CD4-positive, alpha-beta T cell treated with Interleukin-2 at 100 ng/mL for 4 hours (primary cell): ENCODE measurements at places on chromosomes 11 and 22.

- no peak for DNase-seq
Observed at GRCh38 chr22:23291806-23292452, 111.6 kb downstream of the BCR start.

DNA sequence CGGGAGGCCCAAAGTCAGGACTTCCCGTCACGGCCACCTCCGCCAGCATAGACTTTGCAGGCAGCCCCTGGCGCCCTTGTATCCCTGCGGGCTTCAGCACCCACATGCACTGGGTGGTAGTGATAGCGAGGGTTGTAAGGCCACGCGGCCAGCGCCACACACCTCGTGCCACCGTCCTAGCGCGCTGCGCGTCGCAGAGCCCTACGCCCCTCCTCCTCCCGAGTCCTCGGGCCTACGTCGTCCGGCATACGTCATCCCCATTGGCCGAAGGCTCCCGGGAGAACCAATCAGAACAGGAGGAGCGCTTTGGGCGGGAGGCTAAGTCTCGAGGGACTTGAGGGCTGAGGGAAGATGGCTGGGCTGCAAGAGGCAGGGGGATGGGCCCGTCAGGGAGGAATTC lies 1.3 kb upstream of the BTBD18 start:
- no peak for DNase-seq

GRCh38 chr11:69131644-69132300 lies 24.0 kb upstream of the SMIM38 start:
- no peak for DNase-seq

- peak; percentile 78 for DNase-seq
Observed at GRCh38 chr11:59560290-59560701, 49.0 kb downstream of the OR4D9 start.

- DNase-seq, result no peak
Observed at GRCh38 chr11:118106789-118107335, 20.1 kb upstream of the SMIM35 start.

DNA sequence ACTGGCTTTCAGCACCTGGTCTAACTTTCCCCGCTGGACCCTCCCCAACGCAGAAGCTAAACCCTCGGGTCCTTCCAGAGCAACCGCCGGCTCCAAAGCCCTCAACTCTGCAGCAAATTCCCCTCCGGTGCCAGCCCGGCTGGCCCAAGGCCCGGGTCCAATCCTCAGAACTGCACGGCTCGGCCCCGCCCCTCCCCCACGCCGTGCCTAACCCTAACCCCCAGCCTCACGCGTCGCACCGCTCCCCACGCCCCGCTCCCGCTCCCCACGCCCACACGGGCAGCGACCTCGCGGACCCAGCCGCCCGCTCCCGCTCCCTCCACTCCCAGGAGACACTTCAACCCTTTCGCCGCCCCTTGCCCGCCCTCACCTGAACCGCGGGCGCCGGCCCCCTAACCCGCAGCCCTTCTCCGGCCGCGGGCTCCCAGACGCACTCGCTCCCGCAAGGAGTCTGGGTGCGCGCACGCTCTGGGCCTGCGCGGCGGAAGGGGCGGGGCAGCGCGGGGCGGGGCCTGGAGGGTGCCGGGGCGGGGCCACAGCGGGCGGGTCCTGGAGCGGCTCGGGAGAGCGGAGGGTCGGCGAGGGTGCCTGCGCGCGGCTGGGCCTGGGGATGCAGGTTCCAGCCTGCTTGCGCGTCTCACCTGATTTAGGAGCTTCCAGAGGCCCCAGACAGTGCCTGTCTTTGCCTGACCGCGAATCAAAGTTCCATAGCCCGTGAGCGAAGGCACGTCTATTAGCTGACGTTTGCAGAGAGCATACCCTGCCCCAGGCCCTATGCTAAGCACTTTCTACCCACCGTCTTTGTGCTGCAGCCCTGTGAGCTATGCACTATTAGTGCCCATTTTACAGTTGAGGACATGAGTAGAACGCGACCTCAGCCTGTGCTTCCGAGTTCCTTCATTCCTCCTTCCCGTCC lies at the start of gene NFRKB:
Gene NFRKB (minus strand): TSS at position 453 of the 916 bp plus-strand sequence. CDS start 2,729 bp downstream, outside the sequence.
- peak; percentile 86 for DNase-seq

DNA sequence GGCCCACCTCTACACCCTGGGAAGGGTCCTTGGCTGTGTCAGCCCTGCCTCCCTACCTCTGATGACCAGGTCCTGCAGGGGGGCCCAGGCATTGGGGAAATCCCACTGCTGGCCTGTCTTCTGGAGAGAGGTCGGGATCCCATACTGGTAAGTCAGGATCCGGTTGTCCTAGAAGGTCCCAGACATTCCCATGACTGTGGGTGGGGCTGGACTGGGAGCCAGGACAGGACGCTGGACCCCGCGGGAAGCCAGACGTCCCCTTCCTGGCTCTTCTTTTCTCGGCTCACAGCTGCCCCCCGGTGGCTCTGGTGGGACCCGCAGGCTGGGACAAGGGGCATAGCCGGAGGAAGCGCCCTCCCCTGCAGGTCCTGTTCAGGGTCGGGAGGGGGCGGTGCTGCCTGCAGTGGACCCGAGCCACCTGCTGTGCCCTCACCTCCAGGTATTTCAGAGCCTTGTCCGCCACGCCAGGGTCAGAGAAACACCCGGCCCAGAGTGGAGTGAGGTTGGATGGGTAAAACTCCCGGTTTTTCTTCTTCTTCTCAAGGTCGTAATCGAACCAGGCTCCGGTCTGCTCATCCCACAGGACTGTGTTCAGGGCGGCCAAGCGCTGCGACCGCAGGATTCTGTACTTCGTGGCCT lies 20.0 kb downstream of the TREH start:
- DNase-seq, result peak; percentile 85
